ENCODE measurements at places on chromosomes 4 and X.

GRCh38 chrX:128250621-128251020, 198.4 kb upstream of the ACTRT1 start:
- no peak for DNase-seq

DNA sequence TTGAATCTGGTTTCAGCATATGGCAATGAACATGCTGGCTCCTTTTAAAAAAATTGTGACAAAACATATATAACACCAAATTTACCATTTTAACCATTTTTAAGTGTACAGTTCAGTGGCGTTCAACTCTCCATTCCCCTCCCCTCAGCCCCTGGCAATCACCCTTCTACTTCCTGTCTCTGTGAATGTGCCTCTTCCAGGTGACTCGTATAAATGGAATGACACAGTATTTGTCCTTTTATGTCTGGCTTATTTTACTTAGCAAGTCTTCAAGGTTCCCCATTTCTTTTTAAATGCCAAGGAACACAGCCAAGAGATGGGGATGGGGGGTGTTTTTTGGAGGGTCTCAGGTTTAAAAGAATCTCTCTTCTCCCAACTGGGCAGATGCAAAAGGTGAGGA, 35.4 kb upstream of the BCLAF3 start:
- DNase-seq = no peak

GRCh38 chr4:13430834-13431568, 53.1 kb downstream of the RAB28 start:
- DNase-seq = no peak

- DNase-seq = no peak
Observed at GRCh38 chrX:46994096-46994495, 81.9 kb downstream of the JADE3 start.

- DNase-seq = peak; percentile 32
Observed at GRCh38 chrX:22135994-22136684, 104.0 kb downstream of the PHEX start.

GRCh38 chr4:73434311-73434710, 1.7 kb upstream of the AFP start:
- no peak for DNase-seq

DNA sequence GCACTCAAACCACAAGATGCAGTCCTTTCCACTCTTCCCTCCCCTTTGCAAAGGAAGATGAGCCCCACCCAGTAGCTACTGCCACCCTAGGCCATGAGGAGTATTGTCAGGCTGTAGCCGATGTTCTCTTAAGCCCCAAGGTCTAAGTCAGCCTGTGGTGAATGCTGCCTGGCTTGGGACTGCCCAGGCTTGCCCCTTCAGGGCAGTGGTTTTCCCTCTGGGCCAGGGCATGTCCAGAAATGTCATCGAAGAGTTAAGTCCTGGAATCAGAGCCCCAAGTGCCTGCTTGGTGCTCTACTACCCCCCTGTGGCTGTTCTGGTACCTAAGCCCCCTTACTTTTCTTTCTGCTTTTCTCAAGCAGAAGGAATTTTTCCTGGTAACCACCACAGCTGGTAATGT, 11.8 kb upstream of the PGK1 start:
- no peak for DNase-seq

GRCh38 chr4:4866866-4867374, 7.5 kb downstream of the MSX1 start:
- DNase-seq = no peak

DNA sequence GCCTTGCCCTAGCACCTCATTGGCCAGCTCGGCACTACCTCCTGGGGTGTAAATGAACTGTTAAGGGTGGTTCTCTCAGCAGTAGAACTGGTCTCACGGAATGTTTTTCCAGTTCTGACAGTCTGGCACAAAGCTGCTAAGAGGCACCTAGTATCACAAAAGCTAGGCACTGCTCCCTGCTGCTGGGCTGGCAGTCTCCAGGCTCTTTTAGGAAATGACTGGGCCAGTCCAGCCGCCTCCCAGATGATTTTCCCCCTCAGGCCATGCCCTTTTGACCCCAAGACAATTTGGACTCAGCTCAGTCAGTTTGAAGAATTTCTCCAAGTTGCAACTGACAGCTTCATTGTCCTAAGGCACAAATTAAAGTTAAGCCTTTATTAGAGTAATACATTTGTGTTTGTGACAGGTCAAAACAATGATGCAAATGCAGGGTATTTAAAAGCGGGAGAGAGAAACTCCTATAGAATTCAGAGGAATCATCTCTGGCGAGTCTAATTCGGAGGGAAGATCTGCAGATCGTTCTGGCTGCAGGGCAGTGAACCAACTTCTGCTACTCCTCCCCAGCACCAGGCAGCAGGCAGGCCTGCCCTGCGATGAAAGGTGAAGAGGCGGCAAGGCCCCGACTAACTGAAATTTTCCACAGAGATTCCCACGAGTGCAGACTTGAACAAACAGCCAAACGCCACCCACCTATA, 7.9 kb downstream of the FRMD7 start:
- DNase-seq = no peak

GRCh38 chr4:95758001-95758400, 81.9 kb upstream of the PDHA2 start:
- no peak for DNase-seq

GRCh38 chr4:147741190-147741788, 9.4 kb downstream of the ARHGAP10 start:
- DNase-seq = no peak

GRCh38 chr4:58825278-58825677, 1715.1 kb upstream of the IGFBP7 start:
- no peak for DNase-seq

- DNase-seq = no peak
Observed at GRCh38 chr4:137890812-137891211, 351.3 kb downstream of the SLC7A11 start.

DNA sequence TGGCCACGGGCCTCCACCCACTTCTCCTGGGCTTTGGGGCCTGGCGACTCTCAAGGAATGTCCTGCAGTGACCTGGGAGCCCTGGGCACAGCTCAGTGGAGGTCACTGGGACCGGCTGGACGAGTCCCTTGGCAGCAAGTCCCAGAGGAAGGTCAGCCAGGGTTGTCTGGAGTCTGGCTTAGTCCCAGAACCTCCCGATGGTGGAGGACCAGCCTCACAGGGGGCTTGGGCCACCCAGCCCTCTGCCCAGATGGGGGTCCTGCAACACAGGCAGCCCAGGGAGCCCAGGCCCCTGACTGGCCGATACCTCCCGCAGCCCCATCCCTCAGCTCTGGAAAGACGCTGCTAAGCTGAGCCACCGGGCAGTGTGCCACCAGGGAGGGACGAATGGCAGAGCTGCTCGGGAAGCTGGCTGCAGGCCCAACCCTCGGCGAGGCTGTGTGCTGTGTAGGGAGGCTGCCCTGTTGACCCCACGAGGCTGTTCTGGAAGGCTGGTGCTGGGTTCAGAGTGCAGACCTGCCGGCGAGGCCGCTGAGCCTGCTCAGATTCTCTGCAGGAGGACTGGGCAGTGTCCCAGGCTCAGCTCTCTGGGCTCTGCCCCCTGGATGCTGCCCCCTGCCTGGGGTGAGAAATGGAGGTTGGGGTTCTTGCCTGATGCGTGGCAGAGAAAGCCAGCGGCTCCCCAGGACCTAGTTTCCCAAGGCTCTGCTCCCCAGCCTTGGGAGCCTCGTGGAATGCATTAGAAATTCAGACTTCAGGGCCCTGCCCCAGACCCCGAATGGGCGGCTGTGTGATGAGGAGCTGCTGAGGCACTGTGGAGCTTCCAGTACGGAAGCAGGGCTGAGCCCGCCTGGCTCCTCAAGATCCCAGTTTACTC, 61.7 kb downstream of the ADRA2C start:
- peak; percentile 72 for DNase-seq

- no peak for DNase-seq
Observed at GRCh38 chrX:115322375-115322774, 32.9 kb downstream of the LUZP4 start.

DNA sequence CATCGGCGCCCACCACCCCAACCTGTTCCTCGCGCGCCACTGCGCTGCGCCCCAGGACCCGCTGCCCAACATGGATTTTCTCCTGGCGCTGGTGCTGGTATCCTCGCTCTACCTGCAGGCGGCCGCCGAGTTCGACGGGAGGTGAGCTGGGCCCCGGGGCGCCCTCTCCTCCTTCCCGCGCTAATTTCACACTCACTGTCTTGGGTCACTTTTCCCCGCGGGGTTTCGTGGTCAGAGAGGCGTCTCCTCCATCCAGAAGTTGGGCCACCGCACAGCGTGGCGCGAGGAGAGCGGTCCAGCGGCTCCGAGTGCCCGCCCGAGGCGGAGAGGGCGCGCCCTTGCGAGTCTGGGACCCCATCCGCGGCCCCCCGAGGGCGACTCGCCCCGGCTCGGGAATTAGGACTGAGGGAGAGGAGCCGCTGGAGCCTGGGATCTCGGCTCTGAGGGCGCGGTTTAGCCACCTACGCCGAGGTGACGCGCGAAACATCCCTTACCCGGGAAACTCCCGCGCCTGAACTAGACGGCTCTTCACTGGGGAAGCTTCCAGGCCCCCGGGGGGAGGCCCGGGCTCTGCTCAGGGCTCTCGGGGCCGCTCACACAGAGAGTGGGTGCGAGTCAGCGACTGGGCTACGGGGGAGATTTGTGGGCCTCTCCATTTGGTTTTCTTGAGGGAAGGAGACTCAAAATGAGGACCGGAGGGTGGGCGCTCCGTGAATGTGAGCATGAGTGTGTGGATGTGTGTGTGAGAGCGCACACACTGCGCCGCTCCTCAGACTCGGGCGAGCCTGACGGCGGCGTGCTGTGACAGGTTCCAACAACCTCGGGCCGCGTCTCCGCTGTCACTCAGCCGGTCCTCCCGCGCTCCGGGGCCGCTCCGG, 551 bp downstream of the NPNT start:
- peak; percentile 57 for DNase-seq

GRCh38 chr4:110849461-110849860, 226.6 kb upstream of the PITX2 start:
- no peak for DNase-seq

DNA sequence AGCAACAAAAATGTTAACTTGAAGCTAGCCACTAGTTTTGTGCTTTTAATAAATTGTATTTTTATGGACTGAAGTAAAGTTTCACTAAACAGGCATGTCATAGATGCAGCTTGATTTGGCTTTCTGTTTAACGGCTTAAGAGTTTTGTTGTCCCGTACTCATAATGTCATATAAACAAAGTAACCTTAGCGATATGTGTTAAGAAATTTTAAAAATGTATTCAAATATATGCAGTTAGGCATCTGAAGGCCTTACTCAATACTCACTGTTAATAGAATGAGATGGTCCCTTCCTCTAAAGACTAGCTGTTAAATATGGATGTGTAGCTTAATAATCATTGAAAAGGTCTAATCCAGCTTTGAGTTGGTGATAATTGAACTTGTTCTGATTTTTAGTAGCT, 1.0 kb upstream of the SCLT1 start:
- DNase-seq = no peak

GRCh38 chr4:68451246-68452211, 4.3 kb downstream of the TMPRSS11E start:
- DNase-seq = no peak

DNA sequence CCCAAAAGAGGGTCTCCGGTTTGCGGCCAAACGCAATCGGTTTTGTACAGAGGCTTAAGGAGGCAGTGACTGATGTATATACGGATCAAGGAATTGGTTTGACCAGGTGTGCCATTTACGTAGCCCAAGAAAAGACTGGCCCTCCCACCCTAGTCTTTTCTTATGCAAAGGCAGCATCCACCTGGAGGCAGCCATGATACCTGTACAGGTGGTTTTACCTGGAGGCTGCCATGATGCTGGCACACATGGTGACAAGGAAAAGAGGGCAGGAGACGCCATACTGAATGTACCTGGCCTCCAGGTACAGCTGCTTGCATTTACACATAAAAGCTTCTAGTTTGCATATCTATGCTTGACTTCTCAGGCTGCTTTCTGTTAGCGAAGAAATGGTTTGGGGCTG, 917.7 kb upstream of the INTU start:
- DNase-seq = no peak

DNA sequence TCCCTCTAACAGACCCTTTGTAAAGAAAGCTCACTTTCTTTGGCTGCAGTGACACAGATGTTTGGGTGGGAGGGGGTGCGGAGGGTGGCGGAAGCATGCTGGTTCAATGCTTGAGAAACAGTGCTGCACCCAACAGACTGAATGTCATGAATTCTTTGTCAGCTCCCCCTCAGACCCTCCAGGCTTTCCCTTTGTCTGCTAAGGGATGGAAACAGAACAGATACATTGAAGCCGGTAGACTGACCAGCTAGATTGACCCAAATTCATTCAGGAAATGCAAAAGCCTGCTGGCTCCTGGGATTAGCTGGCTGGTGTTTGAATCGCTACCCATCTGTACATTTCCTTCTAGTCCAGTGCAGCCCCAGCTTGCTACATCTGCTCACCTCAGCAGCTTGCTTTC, 90.8 kb upstream of the PAK3 start:
- DNase-seq = no peak

- DNase-seq = no peak
Observed at GRCh38 chr4:123127875-123128274, 205.5 kb upstream of the NUDT6 start.

GRCh38 chr4:1400191-1400805, 5.9 kb downstream of the NKX1-1 start:
- DNase-seq = no peak

DNA sequence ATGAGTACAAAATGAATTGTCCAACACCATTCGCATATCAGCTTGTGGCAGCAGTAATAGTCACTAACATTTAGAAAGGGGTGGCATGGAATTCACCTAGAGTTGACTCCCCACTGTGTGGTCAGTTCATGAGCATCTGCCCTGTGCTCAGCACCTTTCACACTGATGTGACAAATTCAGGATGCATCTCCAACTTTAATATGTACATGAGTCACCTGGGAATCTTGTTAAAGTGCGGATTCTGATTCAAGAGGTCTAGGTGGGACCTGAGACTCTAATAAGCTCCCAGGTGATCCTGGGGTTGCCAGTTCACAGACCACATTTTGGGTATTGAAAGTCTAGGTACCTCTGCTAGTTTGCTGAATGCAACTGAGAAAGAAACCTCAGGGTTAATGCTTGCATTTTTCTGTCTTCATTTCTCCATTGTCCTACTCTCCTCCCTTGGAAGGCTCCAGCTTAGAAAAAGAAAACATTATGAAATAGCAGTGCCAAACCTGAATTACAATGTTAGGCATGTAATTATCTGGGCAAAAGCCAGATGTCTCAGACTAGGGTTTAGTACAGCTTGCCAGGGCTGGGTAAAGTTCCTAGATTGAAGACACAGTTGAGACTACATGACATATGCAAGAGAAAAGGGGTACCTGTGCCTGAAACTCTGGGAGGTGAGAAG, 32.7 kb downstream of the TMSB4X start:
- no peak for DNase-seq

GRCh38 chrX:148658115-148658730, 157.8 kb downstream of the AFF2 start:
- DNase-seq = no peak

GRCh38 chr4:21726255-21726815, 222.2 kb downstream of the KCNIP4 start:
- no peak for DNase-seq

DNA sequence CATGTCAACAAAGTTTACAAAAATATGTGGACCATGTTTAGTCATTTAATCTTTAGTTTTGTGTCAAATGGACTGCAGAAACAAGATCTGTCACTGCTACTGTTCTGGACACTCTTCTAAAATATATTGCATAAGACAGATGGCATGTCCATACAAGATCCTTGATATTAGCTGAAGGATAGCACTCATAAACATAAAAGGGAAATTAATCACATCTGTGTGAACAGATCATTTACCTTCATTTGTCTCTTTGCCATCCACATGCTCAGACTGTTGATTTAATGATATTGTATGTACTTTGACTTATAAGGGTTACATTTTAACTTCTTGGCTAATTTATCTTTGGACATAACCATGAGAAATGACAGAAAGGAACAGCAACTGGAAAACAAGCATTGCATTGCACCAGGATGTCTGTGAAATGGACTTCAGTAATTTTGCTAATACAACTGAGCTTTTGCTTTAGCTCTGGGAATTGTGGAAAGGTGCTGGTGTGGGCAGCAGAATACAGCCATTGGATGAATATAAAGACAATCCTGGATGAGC, at the start of gene UGT2B7:
UGT2B7 (plus strand) TSS at position 364 of the 546 bp plus-strand sequence; CDS start at position 411, 47 bp downstream.
- DNase-seq = no peak
